ENCODE measurements at places on chromosomes 6 and 20. TPM values are rescaled to one million over a fixed set of nuclear protein-coding genes. Genes with fewer than 3 reads are reported as not detected.
A peak's percentile ranks its signal among the peaks of the same experiment; 100 is the strongest.

Gene DDR1
- 3.0 TPM for total RNA-seq

- ATAC-seq: no peak
These were observed 72.1 kb upstream of the EPB41L1 start for GRCh38 chr20:36082315-36082915.

Gene ALDH8A1
- 4.4 TPM for total RNA-seq

GRCh38 chr6:30175765-30176164 is 12.4 kb downstream of the TRIM15 start:
- no peak for ATAC-seq

Gene DCDC2
- total RNA-seq: 0.11 TPM

DNA sequence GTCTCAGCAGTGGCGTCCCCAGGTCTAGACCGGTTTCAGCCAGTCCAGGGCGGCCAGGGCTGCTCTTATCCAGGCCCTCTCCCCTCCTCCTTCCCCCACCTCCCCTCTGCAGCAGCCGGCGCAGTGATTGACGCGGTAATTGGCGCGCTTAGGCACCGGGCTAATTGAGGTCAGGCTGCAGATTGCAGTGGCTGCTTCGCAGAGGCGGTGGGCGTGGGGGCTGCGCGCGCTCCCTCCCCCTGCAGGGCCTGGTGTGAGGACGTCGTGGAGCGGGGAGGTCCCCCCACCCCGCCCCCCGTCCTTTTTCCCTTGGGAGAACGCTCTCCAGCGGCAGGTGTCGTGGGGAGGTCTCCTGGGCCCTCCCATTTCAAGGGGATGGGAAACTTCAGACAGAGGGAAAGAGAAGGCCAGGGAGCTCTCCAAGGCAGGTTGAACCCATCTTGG is 70.4 kb upstream of the BLCAP start:
- ATAC-seq: no peak

Gene BEND3
- total RNA-seq: 4.4 TPM

GRCh38 chr6:106188104-106188794 is 102.1 kb downstream of the PRDM1 start:
- ATAC-seq: peak; percentile 43

DNA sequence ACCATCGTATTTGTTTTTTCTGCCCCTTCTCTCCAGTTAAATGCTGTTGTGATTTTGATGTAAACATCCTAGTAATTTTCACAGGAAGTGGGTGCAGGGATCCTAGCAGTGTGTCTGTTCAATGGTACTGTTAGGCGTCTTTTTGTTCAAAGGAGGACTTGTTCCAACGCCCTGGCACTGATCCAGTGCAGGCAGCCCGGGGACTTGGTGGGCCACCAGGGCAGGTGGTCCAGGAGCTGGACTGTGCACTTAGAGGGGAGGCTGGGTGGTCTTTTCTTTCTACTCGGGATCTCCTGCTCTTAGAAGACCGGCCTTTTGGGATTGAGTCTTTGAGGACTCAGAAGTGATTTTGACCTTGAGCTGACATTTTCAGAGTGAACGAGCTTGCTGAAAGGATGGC is 41.1 kb upstream of the NKX2-2 start:
- no peak for ATAC-seq

DNA sequence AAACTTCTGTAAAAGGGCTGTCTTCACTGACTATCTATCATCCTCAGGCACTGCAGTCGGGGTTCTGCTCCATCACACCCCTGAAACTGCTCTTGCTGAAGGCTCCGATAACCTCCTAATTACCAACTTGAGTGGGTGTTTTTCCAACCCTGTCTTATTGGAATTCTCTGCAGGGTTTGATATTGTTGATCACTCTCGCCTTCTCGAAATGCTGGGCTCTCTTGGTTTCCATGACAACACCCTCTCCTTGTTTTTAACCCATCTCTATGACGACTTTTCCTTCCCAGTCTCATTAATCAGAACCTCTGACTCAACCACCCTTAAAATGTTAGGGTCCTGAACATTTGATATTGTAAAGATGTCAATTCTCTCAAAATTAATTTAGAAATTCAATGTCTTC is 39.4 kb upstream of the NNAT start:
- no peak for ATAC-seq

DNA sequence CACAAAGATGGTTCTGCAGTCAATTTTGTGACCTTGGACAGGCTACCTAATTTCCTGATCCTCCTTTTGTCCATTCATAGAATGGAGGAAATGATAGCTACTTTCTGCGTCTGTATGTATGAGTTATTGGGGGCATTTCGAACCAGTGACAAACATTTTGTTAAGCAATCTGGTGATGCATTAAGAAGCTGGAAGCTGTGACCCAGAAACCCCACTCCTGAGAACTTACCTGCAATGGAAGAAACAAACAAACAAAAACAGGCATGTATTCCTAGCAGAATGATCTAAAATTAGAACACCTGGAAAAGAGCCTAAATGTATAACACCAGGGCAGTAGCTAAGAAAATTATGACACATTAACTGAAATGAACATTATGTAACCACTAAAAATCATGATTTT is 33.4 kb upstream of the PRND start:
- ATAC-seq: no peak

Gene CLDN20
- not detected for total RNA-seq

DNA sequence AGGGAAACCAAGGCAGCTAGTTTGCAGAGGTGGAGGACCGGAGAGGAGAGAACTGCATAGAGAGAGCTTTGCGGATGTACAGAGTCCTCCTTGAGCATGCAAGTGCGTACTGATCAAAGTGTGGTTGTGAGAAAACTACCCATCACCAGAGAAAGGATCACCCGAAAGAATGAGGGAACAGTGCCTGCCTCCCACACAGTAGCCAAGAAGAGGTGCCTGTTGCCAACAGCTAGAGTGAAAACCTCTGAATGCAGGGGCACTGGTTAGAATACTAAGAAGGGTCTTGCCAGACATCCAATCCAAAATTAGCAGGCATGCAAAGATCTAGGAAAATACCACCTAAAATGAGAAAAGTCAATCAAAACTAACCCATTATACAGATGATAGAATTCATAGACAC is 166.6 kb upstream of the AKAP12 start:
- no peak for ATAC-seq

GRCh38 chr20:45974896-45975565 is 3.0 kb upstream of the ZNF335 start:
- no peak for ATAC-seq

Gene PRR18
- total RNA-seq: not detected

Gene ARHGAP40
- not detected for total RNA-seq

DNA sequence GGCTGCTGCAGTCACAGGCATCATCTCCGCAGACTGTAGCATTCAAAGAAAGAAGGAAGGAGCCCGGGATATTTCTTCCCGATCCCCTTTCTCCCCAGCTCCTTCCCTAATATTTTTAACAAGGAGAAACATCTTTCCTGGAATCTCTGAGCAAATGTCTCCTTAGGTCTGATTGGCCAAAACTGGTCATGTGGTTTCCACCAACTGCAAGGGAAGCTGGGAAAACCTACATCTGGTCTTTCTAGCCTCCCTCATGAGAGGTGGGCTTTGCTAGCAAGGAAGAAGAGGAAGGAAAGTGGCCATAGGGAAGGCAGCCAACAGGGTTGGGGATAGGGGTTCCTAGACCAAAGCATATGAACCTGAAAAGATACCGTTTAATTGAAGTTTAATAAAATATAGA is 35.1 kb downstream of the PDRG1 start:
- no peak for ATAC-seq

Gene ME1
- total RNA-seq: 0.32 TPM

DNA sequence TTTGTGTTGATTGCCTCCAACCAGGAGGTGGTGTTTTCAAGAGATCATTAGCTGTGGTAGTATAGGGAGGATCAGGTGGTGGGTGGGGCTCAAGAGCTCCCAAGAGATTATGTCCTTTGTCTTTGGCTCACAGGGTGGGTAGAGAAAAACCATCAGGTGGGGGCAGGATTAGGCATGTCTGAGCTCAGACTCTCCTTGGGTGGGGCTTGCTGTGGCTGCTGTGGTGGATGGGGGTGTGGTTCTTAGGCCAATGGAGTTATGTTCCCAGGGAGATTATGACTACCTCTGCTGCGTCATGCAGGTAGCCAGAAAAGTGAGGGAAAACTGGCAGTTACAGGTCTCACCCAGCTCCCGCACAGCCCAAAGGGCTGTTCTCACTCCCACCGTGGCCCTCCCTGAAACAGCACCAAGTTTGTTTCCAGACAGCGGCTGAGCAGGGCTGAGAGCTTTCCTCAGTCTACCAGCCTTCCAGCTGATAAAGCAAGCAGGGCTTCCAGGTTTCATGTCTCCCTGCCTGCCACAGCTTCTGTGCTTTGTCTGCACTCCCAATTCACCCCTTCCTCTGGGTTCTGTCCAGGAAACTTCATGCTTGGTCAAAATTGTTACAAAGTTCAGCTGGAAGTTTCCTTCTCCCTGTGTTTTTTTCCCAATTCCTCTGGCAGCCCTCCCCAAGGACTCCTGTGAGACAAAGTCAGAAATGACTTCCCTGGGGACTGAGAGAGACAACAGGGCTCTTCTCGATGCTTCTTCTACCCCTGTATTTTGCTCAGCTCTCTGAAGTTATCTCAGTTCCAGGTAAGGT is 481.1 kb upstream of the MAN1A1 start:
- no peak for ATAC-seq

- ATAC-seq: peak; percentile 22
These were observed 4.8 kb upstream of the NTSR1 start for GRCh38 chr20:62703853-62704228.
